ENCODE measurements at places on chromosomes 2 and 18. TPM values are rescaled to one million over a fixed set of nuclear protein-coding genes. Genes with fewer than 3 reads are reported as not detected.

C2orf15 gene
- polyA plus RNA-seq = not detected

MAP3K19 gene
- not detected for polyA plus RNA-seq

SGPP2 gene
- polyA plus RNA-seq = not detected

TNS1 gene
- 78.6 TPM for polyA plus RNA-seq

SEMA4C gene
- 5.5 TPM for polyA plus RNA-seq

RNF144A gene
- polyA plus RNA-seq = 0.67 TPM

GPATCH11 gene
- 4.4 TPM for polyA plus RNA-seq

CNTNAP5 gene
- not detected for polyA plus RNA-seq

FN1 gene
- polyA plus RNA-seq = 20,647 TPM

ASPRV1 gene
- 0.24 TPM for polyA plus RNA-seq
